ENCODE measurements at places on chromosomes 6 and 20.

- no peak for DNase-seq
These were observed 95.5 kb downstream of the ECT2L start for GRCh38 chr6:138891255-138891986.

- DNase-seq, result no peak
These were observed 570.0 kb downstream of the TBC1D32 start for GRCh38 chr6:120764312-120764711.

- peak; percentile 11 for DNase-seq
These were observed 116.7 kb downstream of the JPH2 start for GRCh38 chr20:44070139-44070900.

- no peak for DNase-seq
These were observed 10.6 kb downstream of the POFUT1 start for GRCh38 chr20:32218156-32218900.

GRCh38 chr6:3381233-3381921 lies 75.5 kb downstream of the SLC22A23 start:
- no peak for DNase-seq

DNA sequence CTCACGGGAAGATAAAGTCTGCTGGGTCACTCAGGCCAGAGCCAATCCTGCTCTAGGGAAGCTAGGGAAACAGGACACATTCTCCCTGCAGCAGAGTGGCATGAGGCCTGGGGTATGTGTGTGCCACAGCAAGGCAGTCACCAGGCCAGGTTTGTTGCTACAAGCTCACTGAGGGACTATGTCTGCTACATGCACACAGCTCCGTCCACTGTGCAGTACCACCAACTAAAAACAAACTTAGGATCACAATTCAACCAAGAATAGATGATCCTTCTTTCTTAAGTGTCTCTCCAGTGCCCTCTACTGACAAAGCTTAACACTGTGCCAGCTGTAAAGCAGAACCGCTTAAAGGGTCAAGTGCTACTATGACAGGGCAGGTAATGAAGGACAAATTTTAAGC lies 192.5 kb downstream of the PTPRK start:
- DNase-seq, result no peak

DNA sequence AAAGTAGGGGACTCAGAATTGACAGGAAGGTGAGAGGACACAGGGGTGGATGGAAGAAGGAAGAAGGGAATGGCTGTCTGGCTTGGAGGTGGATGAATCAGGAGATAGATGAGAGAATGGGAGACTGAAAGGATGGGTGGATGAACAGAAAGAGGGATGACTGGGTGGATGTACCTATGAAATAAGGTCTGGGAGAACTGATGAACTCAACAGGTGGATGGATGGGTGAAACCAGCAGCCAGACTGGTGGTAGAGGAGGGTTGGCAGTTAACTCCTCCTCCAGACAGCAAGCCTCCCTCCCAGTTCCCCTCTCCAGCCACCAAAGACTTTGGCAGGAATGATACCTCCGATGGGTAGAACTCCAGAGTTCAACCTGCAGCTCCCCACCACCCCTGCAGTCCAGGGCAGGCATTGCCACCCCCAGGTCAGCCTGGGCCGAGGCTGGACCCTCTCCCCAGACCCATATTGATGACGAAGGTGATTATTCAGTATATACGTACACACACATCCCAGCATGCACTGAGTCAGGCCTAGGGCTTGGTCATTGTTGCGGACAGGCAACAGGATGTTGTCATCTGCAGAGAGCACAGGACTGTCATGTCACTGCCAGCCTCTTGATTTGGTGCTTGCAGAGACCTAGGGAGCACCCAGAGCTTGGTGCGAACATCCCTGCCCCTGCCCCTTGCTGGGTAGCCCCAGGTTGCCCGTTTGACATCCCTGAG lies 2.0 kb downstream of the SUN5 start:
- DNase-seq, result no peak

- DNase-seq, result no peak
These were observed 581.9 kb downstream of the HTR1B start for GRCh38 chr6:76881414-76881813.

- DNase-seq, result no peak
These were observed 1.7 kb upstream of the FBXO5 start for GRCh38 chr6:152984513-152984872.

DNA sequence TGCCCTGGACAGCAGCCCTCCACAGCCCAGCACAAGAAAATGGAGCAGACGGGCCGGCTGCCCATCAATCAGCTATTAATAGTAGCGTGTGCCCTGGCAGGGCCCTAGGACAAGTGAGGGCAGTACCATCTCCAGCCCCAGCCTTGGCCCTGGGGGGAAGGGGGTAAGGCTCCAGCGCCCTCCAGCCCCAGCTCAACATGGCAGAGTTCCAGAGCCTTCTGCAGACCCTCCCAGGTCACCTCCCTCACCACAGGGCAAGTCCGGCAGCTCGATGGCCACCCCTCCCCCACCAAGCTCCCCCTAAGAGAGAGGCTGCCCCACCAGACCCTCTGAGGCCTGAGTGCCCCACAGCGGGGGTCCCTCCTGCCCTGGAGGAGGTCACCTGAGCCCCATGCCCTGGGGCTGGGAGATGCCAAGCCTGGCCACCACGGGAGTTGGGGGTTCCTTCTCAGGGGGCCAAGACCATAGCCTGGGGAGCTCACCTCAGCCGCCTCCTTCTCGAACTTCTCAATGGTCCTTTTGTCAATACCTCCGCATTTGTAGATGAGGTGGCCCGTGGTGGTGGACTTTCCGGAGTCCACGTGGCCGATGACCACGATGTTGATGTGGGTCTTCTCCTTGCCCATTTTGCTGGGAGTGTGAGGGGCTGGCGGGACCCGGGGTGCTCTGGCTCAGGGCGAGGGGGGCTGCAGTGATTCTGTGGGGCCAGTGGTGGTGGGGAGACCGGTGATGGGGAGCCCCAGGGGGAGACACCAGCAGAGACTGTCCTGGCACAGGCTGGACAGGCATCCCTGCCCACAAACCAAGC lies 1.5 kb downstream of the EEF1A2 start:
- no peak for DNase-seq

GRCh38 chr6:156777577-156778453 lies 637 bp downstream of the ARID1B start:
- peak; percentile 29 for DNase-seq

DNA sequence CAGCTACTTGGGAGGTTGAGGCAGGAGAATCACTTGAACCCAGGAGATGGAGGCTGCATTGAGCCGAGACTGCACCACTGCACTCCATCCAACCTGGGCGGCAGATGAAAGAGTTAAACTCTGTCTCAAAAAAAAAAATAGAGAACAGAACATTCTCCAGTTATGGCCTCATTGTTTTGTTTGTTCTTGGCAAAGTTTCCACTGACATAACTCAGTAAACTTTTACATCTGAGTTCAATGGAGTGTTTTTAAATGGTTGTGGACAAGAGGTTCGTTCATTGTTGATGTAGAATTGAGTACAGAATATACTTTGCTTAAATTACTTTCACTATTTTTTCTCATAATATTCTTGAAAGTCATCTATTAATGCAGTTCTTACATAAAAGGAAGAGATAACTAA lies 42.2 kb upstream of the IFNGR1 start:
- no peak for DNase-seq

DNA sequence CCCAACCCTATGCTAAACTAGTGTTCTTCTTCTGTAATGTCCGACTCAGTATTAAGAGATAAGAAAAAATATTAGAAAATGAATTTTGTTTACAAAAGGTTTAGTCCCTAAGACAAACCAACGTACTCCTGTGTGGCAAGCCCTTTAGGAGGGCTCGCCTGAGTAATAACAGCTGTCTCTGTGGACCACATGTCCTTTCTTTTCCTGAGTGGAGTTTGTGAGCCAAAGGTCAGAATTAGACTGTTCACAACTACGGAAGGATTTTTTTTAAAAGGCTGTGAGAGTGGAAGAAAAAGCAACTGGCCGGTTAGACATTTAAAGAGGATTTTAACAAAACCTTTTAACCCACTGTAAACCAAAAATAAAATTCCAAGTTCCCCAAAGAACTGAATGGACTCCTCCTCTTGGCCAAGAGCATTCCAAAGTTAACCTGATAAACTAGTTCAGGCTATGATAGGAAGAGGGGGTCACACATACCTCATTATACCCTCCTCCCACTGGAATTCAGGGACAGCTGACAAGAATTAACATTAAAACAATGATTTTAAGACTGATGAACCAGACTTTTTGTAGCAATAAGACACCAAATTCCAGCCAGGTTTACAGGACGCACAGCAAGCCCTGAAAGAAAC lies 43.5 kb downstream of the FAM184A start:
- no peak for DNase-seq

GRCh38 chr6:88142297-88142668 lies 23.9 kb downstream of the CNR1 start:
- no peak for DNase-seq

GRCh38 chr6:6686748-6687601 lies 98.5 kb downstream of the LY86 start:
- DNase-seq, result no peak

GRCh38 chr20:17627101-17627955 lies 54.7 kb downstream of the RRBP1 start:
- no peak for DNase-seq

GRCh38 chr6:149752600-149753373 lies 3.2 kb downstream of the PCMT1 start:
- no peak for DNase-seq

- no peak for DNase-seq
These were observed 164.2 kb downstream of the NFATC2 start for GRCh38 chr20:51378171-51378928.

DNA sequence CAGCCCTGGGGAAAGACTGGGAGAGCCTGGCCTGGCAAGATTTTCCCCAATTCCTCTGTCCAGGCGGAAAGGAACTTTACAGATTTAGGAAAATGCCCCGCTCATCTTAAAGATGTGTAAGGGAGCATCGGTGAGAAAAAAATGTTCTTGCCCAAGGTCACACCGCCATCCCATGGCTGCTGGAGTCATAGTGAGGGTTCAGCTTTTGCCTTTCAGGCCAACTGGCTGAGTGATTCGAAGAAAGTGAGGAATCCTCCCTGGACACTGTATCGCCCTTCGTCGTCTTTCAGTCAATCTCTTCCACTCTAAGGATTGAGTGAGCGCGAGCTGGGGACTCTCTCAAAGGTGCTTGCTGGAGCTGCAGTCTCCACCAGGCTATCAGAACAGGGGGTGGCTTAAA lies 1.4 kb downstream of the WFDC2 start:
- DNase-seq, result no peak

DNA sequence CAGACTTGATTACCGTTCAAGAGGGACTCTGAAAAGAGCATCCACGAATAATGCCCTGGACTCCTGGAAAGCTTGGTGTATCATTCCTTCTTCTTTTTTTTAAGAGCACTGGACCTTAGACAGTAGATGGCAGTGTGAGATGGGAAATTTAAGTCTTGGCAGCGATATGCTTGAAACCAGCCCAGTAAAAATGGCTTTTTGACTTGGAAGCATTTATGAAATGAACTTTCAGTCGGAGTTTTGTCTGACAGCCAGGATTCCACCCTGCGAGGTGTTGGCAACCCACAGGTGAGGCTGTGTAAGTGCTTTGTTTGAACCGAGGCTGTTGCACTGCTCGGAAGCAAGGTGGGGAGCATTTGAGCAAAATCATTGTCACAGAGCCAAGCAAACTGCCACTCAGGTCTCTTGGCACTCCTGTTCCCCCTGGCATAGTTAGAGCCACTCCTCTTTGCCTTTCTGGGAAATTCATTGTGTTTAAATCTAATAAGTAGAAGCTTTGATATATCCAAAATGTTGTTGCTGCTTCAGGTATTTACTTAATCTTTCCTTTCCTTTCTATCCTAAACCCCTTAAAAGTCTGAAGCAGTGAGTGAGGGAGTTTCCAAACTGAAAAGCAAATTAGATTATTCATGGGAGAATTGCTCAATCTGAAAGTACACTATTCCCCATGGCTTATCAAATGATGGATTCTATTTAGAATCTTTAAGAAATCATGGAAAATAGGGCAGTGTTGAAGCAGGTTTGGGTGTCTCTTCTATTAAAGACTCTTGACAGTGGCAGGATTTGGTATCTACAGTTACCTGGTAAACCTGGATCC lies 272.8 kb upstream of the SLC35B3 start:
- DNase-seq, result no peak

DNA sequence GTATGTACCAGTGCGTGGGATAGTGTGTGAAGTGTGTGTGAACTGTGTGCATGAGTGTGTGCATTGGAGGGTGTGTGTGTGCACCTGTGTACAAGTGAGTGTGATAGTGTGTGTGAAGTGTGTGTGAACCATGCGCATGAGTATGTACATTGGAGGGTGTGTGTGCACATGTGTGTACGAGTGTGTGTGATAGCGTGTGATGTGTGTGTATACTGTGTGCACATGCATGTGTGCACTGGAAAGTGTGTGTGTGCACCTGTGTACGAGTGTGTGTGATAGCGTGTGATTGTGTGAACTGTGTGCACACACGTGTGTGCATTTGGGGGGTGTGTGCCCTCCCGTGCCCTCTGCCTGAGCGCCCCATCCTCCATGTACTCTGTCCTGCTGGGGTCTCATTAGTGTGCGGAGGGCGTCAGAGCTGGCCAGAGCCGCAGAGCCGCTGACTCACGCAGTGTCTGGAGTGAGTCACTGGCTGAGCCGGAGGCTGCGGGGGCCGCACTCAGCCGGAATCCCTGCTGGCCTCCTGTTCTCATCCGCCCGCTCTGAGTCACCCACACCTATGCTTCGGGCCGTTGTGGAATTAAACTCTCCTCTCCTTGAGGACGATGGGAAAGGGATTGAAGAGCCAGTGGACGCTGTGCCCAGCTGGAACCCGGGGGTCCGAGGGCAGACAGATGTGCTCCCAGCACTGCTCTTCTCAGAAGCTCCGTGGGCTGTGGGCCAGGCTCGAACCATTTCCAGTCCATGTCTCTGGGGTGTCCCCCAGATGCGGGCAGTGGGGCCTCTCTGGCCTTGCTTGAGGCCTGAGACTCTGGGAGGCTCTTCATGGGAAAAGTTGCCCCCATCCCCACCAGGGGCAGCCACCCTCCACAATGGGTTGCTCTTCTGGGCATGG lies 27.3 kb upstream of the STX16 start:
- no peak for DNase-seq

DNA sequence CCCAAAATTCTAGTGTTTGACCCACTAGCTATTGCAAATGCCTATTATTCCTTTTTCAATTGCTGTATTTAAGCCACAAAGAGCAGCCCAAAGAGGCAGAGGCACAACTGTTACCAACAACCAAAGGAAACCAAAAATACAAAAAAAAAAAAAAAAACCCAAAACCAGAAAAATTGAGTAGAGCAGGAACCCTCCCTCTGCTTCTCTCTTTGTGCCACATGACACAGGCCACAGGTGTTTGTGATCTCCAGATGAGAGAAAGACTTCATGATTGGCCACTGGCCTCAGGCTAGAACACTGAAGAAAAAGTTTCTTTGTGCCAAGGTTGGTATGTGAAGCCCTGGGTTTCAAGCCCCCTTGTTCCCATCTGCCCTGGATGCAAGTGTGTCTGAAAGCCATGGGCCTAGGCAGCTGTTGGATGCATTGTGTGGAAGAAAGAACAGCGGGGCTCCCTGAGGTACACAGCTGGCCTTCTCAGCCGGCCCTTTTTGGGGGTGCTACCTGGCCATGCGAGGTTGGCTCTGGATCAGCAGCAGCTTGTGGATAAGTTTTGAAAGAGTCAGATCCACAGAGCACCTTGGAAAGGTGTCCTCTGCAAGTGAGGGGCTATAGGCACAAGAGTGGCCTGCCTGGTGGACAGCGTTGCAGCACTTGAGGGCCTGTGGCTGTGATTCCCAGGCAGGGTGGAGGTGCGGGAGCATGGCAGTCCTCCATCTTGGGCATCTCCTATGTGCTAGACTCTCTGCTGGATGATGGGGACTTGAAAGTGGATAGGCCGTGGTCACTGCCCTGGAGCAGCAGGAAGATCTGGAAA lies 204.5 kb downstream of the ZDHHC14 start:
- no peak for DNase-seq

- DNase-seq, result no peak
These were observed 58.0 kb downstream of the BLOC1S5 start for GRCh38 chr6:8006208-8006607.

- no peak for DNase-seq
These were observed 192.7 kb upstream of the CNR1 start for GRCh38 chr6:88358846-88359245.
